ENCODE measurements at places on chromosomes 11 and 22.

DNA sequence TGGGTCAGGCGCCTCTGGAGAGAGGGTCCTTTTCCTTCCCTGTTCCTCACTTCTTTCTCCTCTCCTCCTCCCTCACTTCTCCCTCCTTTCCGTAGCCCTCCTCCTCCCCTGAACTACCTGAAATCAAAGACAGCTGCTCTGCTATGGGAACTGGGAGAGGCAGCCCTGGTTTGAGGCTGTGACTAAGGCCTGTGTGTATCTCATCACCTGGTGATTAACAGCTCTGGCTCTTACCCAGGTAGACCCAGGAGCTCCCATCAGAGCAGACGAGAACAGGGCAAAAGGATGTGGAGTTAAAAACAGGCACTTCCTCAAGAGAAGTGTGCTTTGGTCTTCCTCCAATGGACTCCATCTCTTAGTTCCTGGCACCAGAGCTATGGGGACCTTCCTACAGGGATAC, 5.8 kb downstream of the ISX start:
- H3K27me3 ChIP-seq, result no peaks in the 10 kb centered on the region
- peaks cover 6% of the 10 kb centered on the region for H3K36me3 ChIP-seq
- DNase-seq, result no peak

- H3K36me3 ChIP-seq, result no peaks in the 10 kb centered on the region
- DNase-seq, result no peak
- H3K27ac ChIP-seq, result peak overlapping the region; percentile 85
- peak overlapping the region; percentile 94 for H3K4me3 ChIP-seq
- no peaks in the 10 kb centered on the region for H3K4me1 ChIP-seq
Observed at GRCh38 chr22:41302021-41302767, 869 bp downstream of the ZC3H7B start.

- no peaks in the 10 kb centered on the region for H3K36me3 ChIP-seq
- H3K27ac ChIP-seq, result no peak overlapping the region
- DNase-seq, result no peak
- no peaks in the 10 kb centered on the region for H3K27me3 ChIP-seq
Observed at GRCh38 chr11:76455331-76455730, 10.5 kb downstream of the EMSY start.

- H3K4me1 ChIP-seq, result no peaks in the 10 kb centered on the region
- H3K27ac ChIP-seq, result no peak overlapping the region
- H3K4me3 ChIP-seq, result no peak overlapping the region
- no peak for DNase-seq
- peaks cover 3% of the 10 kb centered on the region for H3K36me3 ChIP-seq
Observed at GRCh38 chr11:47278058-47278457, 8.1 kb downstream of the MADD start.

GRCh38 chr22:49788504-49788903, 39.2 kb downstream of the BRD1 start:
- DNase-seq, result no peak
- peaks cover 20% of the 10 kb centered on the region for H3K4me1 ChIP-seq
- H3K27ac ChIP-seq, result peak overlapping the region; percentile 50
- H3K4me3 ChIP-seq, result no peak overlapping the region
- H3K27me3 ChIP-seq, result no peaks in the 10 kb centered on the region

GRCh38 chr22:17853073-17853472, 78.8 kb upstream of the BID start:
- H3K4me3 ChIP-seq, result no peak overlapping the region
- H3K27ac ChIP-seq, result no peak overlapping the region
- DNase-seq, result no peak
- H3K27me3 ChIP-seq, result no peaks in the 10 kb centered on the region

- no peak overlapping the region for H3K4me3 ChIP-seq
- no peak for DNase-seq
- no peaks in the 10 kb centered on the region for H3K4me1 ChIP-seq
- H3K27ac ChIP-seq, result no peak overlapping the region
- no peaks in the 10 kb centered on the region for H3K27me3 ChIP-seq
- no peaks in the 10 kb centered on the region for H3K36me3 ChIP-seq
Observed at GRCh38 chr22:32040324-32040904, 2.6 kb upstream of the SLC5A1 start.

DNA sequence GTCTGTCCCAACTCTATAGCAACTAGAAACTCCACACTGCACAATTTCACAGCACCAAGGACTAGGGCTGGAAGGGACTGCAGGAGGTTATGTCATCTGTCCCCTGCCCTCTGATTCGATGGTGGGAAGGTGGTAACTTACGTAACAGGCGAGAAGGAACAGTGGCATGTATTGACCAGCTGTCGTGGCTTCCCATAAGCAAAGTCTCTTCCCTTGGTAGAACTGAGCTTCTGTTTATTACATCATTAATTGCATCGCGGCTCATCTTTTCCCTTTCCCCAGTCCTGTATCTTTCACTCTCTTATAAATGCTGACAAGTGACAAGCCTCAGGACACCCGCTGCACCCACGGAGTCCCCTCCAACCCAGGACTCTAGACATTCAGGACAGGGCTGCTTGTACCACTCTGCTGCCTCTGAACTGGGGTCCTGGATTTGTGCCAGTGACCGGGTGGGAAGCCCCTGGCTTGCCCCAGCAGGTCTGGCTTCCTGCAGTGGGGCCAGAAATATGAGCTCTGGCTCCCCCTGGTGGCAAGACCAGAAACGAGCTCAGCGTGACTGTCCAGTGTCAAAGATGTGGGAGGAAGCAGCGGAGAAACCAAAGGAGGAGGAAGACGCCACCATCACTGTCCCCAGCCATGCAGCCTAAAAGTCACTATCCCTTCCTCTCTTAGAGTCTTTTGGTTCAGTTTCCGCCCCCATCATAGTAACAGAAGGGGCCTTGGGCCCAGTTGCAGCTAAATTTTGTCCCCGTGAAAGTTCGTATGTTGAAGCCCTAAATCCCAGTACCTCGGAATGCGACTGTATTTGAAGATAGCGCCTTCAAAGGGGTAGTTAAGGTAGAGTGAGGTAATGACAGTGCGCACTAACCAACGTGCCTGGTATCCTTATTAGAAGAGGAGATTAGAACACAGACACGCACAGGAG, 84.5 kb downstream of the ISX start:
- H3K4me1 ChIP-seq, result no peaks in the 10 kb centered on the region
- H3K4me3 ChIP-seq, result no peak overlapping the region
- H3K27me3 ChIP-seq, result no peaks in the 10 kb centered on the region
- DNase-seq, result peak; percentile 82

- no peak overlapping the region for H3K27ac ChIP-seq
- no peak overlapping the region for H3K4me3 ChIP-seq
- DNase-seq, result no peak
- H3K36me3 ChIP-seq, result no peaks in the 10 kb centered on the region
Observed at GRCh38 chr11:89321401-89321800, 143.7 kb downstream of the TYR start.

GRCh38 chr22:35660291-35661127, 12.3 kb downstream of the APOL6 start:
- peaks cover 28% of the 10 kb centered on the region for H3K4me1 ChIP-seq
- no peaks in the 10 kb centered on the region for H3K27me3 ChIP-seq
- DNase-seq, result peak; percentile 58
- H3K4me3 ChIP-seq, result no peak overlapping the region
- peak overlapping the region; percentile 92 for H3K27ac ChIP-seq

DNA sequence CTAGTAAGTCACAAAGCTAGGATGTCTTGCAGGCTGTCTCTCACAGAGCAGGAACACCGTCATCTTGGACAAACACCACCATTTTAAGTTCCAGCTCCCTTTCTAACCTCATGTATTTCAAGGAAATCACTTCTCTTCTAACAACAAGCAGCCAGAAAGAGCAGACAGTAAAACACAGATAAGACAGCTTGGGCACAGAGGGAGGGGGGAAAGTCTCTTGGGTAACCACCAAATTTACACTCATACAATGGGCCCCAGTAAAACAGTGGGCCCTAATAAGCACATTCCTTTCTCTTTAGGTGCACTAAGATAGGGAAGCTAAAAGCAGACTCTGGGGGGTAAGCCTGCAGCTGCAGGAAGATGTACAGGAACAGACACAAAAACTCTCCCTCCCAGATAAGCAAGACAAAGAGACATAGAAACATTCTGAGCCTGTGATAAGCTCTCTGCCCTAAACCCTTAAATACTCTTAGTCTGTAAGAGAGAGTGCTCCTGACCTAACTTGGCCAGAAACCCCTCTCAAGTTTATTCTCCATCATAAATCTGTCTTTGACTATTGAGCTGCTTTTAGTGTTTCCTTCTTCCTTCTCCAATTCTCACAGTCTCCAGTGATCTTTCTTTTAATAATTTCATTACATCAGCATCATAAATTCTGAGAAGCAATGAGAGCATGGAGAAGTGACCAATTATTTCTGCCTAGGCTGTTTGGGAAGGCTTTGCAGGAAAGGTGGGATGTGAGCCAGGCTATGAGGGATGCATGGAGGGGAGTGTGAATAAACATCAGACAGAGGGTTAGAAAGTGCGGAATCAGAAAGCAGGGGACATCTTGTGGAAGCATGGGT, 7.4 kb downstream of the OR10D3 start:
- no peak for DNase-seq
- no peaks in the 10 kb centered on the region for H3K27me3 ChIP-seq
- H3K4me1 ChIP-seq, result no peaks in the 10 kb centered on the region
- no peaks in the 10 kb centered on the region for H3K36me3 ChIP-seq
- H3K27ac ChIP-seq, result no peak overlapping the region

GRCh38 chr11:122190768-122191167, 74.8 kb upstream of the BLID start:
- DNase-seq, result no peak
- H3K36me3 ChIP-seq, result no peaks in the 10 kb centered on the region
- H3K27me3 ChIP-seq, result no peaks in the 10 kb centered on the region
- no peak overlapping the region for H3K4me3 ChIP-seq
- no peak overlapping the region for H3K27ac ChIP-seq

DNA sequence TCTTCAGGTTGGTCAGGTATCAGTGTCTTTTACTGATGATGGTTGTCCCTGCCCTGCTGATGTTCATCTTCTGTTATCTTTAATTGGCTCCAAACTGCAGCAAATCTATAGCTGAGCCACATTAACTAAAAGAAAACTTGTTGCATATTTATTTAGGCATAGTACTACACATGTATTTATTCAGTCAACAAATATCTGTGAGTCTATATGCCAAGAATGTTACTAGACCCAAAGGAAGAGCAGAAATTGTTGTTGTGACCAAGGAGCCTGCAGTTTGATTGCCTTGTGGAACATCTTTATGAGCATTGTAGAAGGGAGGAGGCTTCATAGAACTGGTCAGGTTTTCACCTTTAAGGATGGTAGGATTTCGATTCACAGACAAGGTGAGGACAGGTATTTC, 10.1 kb downstream of the BMAL1 start:
- peaks cover 9% of the 10 kb centered on the region for H3K4me1 ChIP-seq
- H3K36me3 ChIP-seq, result no peaks in the 10 kb centered on the region
- H3K27me3 ChIP-seq, result no peaks in the 10 kb centered on the region
- H3K27ac ChIP-seq, result no peak overlapping the region
- DNase-seq, result no peak

GRCh38 chr22:32329202-32329645, 28.4 kb upstream of the RFPL3 start:
- no peaks in the 10 kb centered on the region for H3K36me3 ChIP-seq
- no peaks in the 10 kb centered on the region for H3K27me3 ChIP-seq
- no peak overlapping the region for H3K4me3 ChIP-seq
- peak; percentile 14 for DNase-seq
- H3K4me1 ChIP-seq, result no peaks in the 10 kb centered on the region
- H3K27ac ChIP-seq, result no peak overlapping the region

DNA sequence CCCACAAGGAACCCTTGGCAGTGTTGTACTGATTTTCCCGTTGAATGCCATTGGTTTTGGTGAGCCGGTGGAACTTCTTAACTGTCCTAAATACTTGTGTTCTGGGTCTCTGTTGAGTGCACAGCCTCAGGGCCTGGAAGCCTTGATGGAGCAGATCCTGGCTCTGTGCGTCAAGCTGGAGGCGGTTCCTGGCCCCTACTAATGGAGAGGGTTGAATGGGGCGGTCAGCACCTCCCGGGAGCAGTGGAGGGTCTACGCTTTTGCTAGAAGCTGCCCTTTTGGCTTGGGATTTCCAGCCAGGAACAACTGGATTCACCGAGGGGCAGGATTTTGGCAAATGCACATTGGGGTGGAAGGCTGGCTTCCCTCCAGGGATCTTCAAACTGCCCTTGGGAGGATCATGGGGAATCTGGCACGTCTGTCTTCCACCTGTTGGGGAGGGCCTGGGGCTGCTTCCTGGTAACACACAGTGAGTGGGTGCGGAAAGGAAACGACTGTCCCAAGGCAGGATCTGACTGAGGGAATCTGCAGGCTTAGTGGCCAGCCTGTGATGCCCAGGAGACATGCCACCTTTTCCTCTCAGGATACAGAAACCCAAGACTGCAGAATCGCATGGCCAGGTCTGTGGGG, 6.9 kb upstream of the OSBPL5 start:
- no peaks in the 10 kb centered on the region for H3K4me1 ChIP-seq
- no peak for DNase-seq
- H3K4me3 ChIP-seq, result no peak overlapping the region
- H3K27ac ChIP-seq, result no peak overlapping the region
- no peaks in the 10 kb centered on the region for H3K36me3 ChIP-seq
- no peaks in the 10 kb centered on the region for H3K27me3 ChIP-seq

GRCh38 chr11:29669310-29669709, 347.5 kb downstream of the KCNA4 start:
- no peak overlapping the region for H3K27ac ChIP-seq
- no peaks in the 10 kb centered on the region for H3K36me3 ChIP-seq

All from Peyer's patch (tissue), 4 donors.